Activated T-helper 2 cell treated with anti-CD3 and anti-CD28 coated beads, Interferon-gamma antibody, Interleukin-2, Interleukin-4, amounts not matched to agents 10 μg/mL and 5 μg/mL and 100 μg/mL, durations not matched to agents 14 hours and 24 hours and 36 hours (primary cell): ENCODE measurements at places on chromosomes 5 and 9. TPM values are rescaled to one million over a fixed set of nuclear protein-coding genes. Genes with fewer than 3 reads are reported as not detected.

- DNase-seq = no peak
Measured at GRCh38 chr5:4905674-4906520, 234.2 kb upstream of the ADAMTS16 start.

DNA sequence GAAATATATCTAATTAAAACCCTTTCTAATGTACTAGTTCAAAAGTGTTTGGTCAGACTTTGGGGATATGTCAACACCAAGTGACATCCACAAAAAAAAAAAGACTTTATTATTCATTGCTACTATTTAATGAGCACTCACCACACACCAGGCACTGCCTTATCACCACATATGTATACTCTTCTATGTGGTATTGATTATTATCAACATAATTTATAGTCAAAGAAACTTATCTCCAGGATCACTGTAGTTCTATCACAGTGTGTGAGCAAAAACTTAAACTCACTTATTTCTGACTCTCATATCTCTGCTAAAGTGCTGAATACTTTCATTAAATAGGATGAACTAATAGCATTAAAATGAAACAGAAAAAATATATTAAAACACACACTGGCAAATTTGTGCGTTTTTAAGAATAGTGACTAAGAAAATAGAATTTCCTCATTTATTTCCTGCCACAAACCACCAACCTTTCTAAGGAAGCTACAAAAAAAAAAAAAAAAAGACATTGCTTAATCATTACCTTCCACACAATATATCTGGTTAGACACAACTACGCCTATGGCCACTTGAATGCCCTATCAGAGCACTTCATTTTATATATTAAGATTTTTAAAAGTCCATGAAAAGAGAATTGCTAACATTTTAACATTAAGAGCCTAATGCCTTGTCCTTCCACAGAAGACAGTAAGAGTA lies 12.8 kb downstream of the SLCO4C1 start:
- DNase-seq = no peak

DNA sequence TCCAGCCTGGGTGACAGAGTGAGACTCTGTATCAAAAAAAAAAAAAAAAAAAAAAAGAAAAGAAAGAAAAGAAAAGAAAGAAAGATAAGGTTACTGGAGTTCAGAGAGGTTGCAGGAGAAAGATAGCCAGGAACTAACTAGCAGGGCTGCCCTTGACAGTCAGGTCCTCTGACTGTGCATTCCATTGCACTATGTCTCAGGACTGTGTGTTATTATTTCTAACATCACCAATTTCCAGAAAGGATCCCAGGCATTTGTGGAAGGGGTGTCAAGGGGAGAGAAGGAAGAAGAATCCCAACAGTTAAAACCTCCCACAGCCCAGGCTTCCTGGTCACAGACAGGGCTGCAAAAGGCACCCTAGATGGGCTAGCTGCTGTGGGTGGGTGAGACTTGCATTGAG lies 25.1 kb downstream of the KLF4 start:
- no peak for DNase-seq

MYMK gene
- total RNA-seq = not detected in 2 replicates

GRCh38 chr5:34503379-34504253 lies 152.5 kb upstream of the RAI14 start:
- DNase-seq = no peak

- DNase-seq = no peak
Measured at GRCh38 chr5:144260121-144260520, 89.4 kb downstream of the KCTD16 start.

- no peak for DNase-seq
Measured at GRCh38 chr9:21708260-21708711, 94.2 kb upstream of the MTAP start.

CCDC107 gene
- 23.0 TPM in 2 replicates for total RNA-seq

EIF4E1B gene
- not detected in 2 replicates for total RNA-seq

GRCh38 chr5:94793816-94794198 lies 175.3 kb downstream of the SLF1 start:
- no peak for DNase-seq

- DNase-seq = no peak
Measured at GRCh38 chr5:84248013-84248412, 136.7 kb downstream of the EDIL3 start.

RC3H2 gene
- total RNA-seq = 37.0 and 38.3 TPM in 2 replicates

- DNase-seq = no peak
Measured at GRCh38 chr9:137087409-137087925, 682 bp downstream of the MAN1B1 start.

GRCh38 chr5:148816357-148816756 lies 10.1 kb upstream of the ADRB2 start:
- no peak for DNase-seq

- no peak for DNase-seq
Measured at GRCh38 chr5:6631441-6631840, 1.4 kb downstream of the NSUN2 start.

DNA sequence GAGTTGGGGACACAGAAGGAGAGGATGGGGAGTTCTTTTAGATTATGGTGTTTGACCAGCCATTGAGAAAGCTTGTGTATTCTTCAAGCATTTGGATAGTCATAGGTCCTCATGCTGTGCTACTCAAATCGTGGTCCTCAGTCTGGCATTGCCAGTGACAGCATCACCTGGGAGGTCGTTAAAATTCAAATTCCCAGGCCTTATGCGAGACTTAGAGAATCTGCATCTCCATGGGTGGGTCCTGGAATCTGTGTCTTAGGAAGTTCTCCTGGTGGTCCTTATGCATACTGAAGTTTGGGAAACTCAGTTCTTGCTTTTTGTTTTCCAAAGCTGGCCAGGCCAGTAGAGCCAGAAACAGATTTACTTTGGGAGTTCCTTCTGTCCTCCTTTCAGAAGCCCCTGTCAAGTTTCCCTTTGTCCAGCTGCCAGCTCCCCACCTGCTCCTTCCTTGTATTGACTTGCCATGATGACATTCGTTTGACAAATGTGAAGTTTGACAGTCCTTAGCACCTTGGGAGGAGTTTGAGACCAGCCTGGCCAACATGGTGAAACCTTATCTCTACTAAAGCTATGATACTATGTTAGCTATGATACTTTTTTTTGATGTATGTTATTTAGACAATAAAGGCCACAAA lies 95.6 kb downstream of the PALM2AKAP2 start:
- DNase-seq = no peak

PHYHD1 gene
- 0.44 and 0.68 TPM in 2 replicates for total RNA-seq

DNA sequence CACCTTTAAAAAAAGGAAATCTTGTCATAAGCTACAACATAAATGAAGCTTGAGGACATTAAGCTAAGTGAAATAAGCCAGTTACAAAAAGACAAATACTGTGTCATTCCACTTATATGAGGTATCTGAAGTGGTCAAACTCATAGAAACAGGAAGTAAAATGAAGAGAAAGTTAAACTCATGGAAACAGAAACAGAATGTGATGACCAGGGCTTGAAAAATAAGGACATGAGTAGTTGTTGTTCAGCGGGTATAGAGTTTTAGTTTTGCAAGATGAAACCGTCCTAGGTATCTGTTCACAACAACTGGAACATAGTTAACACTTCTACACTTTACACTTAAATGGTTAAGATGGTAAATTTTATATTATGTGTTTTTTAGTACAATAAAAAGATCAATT lies 47.8 kb upstream of the SLC1A3 start:
- no peak for DNase-seq

SLC9A3 gene
- 2.4 and 2.8 TPM in 2 replicates for total RNA-seq

FBXL7 gene
- total RNA-seq = 0.05 TPM in 1 of 2 replicates, not detected in the other

ROPN1L gene
- total RNA-seq = 0.16 and 0.55 TPM in 2 replicates

DNA sequence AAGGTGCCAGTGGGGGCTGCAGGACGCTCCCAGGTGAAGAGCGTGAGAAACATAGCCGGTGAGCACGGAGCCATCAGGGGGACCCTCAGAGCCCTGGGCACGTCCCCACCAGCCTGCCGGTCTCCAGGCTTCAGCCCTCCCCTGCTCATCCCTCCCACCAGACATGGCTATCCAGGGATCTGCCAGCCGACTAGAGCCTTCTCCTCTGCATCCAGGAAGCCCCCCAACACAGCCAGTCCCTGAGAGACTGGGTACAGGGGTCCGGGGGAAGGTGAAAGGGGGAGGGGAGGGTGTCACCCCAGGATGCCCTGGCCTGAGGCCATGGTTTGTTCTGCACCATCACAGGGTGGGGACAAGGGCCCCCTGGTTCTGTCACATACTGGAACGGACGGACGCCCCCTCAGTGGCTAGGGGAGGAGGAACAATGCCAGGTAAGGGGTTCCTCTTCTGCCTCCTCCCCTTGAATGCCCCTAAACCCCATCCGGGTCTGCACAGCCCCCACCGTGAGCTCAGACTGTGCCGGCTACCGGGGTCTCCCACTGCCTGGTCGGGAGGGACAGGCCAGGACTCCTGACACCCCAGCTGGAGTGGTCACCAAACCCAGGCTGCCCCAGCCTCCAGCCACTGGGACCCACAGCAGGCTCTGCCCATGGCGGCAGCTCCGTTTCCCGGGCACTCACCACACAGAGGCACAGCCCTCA lies 34.3 kb downstream of the NACC2 start:
- DNase-seq = no peak

GABRA1 gene
- not detected in 2 replicates for total RNA-seq

GRCh38 chr5:122304471-122305215 lies 7.4 kb upstream of the SNCAIP start:
- DNase-seq = no peak

TMEM252 gene
- total RNA-seq = not detected in 2 replicates

GRCh38 chr5:157162919-157163510 lies 3.0 kb downstream of the GARIN3 start:
- peak; percentile 6 for DNase-seq

GRCh38 chr5:111639912-111640311 lies 117.1 kb downstream of the NREP start:
- DNase-seq = no peak

LMX1B gene
- total RNA-seq = not detected in 2 replicates

DNA sequence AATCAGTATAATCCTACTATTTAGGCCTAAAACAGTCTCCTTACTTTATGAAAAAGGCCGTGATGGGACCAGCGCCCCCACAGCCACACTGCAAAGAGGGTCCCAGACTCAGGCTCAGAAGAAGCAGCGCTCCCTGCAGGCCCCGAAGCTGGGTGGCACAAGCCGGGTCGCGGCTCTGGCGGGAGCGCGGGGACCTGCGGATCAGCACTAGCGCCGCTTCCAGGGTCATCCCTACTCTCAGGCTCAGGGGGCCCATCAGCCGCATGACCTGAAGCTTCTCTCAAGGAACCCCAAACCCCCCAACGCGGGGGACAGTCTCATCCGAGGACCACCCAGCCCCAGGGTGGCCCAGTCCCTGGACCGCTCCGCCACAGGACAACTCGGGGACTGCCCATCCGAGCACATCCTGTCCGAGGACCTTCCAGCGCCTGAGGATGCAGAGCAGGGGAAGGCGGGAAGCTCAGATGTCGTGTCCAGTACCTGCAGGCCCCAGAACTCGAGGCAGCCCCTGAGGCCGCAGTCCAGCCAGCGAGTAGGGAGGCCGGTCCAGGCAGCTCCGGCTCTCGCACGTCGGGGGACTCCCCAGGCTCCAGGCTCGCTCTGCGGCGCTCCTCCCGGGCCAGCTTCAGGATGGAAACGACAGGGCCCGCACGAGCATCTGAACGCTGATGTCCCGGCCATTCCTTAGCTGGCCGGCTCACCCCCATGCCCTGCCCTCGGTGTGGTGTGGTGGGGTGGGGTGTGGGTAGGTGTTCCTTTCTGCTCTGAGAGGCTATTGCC lies 32.4 kb upstream of the CDK20 start:
- DNase-seq = no peak
